ENCODE measurements at places on chromosomes 2 and 18.

GRCh38 chr2:63819765-63820717 lies 21.7 kb upstream of the UGP2 start:
- no peak for DNase-seq

DNA sequence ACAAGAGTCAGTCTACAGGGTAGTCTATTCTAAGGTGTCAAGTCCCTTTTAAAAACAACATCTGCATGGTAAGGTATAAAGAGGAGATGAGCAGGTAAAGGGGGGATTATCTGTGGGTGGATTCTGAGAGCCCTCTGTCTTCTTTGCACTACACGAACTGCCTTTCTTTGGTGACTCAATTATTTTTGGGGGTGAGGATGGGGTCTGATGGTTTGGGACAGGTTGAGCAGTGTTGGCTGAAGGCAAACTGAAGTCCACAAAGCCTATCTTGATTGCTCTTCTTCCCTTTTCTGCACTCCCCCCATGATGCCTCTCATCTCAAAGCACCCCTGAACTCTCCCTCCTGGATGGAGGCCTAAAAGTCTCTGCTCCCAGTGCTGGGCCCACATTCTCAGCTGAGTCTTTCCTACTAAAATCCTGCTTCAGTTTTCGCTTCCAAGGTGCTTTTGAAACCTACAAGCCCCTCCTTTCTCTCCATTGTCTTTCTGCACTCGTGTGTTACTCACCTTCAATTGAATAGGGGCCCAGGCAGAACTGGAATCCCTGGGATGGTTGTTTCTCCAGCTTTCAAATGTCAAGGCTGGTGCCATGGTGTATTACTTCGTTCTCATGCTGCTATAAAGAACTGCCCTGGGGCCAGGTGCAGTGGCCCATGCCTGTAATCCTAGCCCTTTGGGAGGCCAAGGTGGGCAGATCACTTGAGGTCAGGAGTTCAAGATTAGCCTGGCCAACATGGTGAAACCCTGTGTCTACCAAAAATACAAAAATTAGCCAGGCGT lies 64.3 kb downstream of the PRKCE start:
- no peak for DNase-seq

- DNase-seq = no peak
Observed at GRCh38 chr18:11327391-11328009, 178.1 kb upstream of the PIEZO2 start.

GRCh38 chr2:227774011-227774624 lies 28.4 kb downstream of the SCYGR8 start:
- no peak for DNase-seq

- no peak for DNase-seq
Observed at GRCh38 chr18:27030421-27030820, 154.7 kb downstream of the CHST9 start.

- DNase-seq = no peak
Observed at GRCh38 chr2:99140056-99140859, 1.2 kb upstream of the C2orf15 start.

- no peak for DNase-seq
Observed at GRCh38 chr2:224202281-224202865, 163.3 kb upstream of the SERPINE2 start.

DNA sequence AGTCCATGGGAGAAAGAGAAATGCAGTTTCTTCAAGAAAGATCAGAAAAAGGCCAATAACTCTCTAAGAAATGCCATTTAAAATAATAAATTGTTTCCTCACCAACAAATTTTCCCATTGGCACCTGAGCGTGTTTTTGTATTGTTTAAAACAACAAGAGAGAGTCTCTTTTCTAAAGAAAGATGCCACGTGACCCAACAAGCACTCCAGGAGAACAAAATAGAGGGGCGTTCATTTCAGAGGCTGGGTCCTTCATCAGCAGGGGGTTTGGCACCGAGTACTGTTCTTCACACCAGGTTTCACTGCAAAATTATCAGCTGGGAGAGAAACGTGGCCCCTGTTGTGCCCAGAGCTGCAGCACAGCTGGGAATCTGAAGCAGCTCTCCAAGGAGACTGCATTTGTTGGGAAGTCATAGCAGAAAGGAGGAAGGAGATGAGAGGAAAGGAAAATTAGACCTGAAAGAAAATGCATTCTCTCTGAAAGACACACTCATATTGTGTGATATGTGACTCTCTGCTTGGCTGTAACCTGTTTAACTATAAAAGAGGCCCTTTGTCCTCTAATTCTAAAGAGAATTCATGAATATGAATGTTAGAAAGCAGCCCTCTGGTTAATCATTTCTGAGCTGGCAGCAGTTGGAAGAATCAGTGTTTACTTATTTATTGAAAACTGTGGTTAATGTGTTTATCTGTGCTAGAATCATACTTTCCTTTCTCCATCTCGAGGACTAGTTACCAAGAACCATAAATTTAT lies 205.3 kb upstream of the CDH20 start:
- DNase-seq = no peak

DNA sequence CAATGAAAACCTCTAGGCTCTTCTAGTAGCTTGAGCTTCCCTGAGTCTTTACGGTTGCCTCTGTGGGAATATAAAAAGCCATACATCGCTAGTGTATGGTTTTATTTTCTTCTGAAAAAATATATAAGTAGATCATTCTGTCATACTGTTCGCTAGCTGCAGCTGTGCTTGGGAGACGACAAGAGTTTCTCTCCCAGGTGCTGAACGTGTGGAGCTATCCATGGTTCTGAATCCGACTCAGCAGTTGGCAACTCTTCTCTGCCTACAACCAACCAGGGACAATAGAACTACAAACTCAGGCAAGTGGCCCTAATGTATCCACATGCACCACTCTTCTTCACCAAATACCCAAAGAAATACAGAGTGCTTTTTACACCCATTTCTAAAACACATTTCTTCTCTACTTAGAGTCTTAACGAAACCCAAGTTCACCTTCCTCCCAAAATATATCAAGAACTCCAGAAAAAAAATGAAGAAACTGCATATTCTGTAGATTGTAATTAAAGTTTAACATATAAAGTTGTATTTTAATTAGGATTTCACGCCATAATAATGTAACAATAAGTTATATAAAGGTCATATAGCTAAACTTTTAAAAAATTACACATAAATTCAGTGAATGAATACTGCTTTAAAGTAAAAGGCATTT lies 2.2 kb upstream of the KCNH7 start:
- DNase-seq = no peak

DNA sequence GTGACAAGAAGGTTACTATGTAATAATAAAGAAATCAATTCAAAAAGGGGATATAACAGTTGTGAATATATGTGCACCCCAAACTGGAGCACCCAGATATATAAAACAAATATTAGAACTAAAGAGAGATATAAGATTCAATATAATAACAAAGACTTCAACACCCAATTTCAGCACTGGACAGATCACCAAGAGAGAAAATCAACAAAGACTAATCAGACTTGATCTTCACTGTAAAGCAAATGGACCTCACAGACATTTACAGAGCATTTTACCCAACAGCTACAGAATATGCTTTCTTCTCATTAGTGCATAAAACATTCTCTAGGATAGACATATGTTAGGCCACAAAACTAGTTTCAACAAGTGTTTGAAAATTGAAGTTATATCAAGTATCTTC lies 287.7 kb downstream of the DSC3 start:
- no peak for DNase-seq

GRCh38 chr2:219422952-219423534 lies 4.9 kb downstream of the DES start:
- no peak for DNase-seq

- DNase-seq = no peak
Observed at GRCh38 chr2:28725021-28725711, 26.5 kb upstream of the PPP1CB start.

DNA sequence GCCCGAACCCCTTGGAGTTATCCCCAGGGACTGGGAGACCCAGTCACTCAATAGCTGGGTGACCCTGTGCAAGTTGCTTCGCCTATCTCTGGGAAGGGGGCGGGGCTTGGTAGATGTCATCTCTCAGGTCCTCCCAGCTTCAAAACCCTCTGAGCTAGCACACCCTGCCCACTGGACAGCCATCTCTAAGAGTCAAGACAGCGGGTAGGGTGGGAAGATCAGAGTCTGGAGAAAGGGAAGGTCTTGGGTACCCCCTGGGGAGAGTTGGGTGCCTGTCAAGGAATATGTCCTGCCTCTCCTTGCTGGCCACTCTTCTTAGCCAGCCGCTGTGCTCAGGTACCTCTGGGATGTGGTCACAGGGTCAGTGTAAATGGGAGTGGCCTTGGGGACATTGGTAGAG lies 8.0 kb downstream of the GLI2 start:
- no peak for DNase-seq

GRCh38 chr18:78722929-78723710 lies 256.5 kb upstream of the SALL3 start:
- no peak for DNase-seq

DNA sequence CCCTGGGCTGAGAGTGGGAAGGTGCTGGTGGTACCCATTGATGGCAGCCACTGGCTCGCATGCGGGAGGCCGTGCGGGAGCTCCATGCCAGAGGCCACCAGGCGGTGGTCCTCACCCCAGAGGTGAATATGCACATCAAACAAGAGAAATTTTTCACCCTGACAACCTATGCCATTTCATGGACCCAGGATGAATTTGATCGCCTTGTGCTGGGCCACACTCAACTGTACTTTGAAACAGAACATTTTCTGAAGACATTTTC lies 12.9 kb upstream of the UGT1A1 start:
- DNase-seq = no peak

- DNase-seq = no peak
Observed at GRCh38 chr18:24930478-24930877, 421.5 kb downstream of the ZNF521 start.

DNA sequence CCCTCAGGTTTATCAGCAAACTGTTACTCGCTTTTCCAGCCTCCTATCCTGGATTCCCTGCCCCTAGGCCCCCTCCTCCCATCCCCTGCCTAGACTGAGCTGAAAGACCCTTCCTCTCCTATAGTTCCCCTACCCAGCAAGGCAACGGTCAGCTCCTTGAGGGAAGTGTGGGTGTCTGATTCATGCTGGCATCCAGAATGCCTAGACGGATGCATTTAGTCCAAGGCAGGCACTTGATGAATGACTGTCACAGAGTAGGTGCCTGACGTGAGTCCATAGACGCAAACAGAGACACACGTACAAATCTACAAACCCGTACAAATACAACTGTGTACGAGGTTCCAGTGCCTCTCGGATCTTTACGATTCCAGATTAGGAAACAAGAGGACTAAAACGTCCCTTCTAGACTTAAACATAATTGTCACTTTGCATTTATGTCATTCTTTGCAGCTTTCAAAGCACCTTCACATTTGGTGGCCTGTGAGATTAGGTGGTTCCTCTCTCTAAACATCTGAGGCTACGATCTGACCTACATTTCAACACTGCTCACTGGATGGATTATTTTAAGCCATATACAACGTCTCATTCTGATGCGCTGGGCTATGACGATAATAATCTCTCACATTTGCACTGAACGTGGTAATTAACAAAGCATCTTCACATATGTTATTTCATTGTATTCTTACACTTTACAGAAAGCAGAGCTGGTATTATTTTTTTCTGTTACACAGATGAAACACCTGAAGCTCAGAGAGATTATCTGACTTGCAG lies 36.7 kb downstream of the DNMT3A start:
- DNase-seq = no peak

GRCh38 chr2:122186761-122187222 lies 431.3 kb downstream of the TSN start:
- DNase-seq = no peak

DNA sequence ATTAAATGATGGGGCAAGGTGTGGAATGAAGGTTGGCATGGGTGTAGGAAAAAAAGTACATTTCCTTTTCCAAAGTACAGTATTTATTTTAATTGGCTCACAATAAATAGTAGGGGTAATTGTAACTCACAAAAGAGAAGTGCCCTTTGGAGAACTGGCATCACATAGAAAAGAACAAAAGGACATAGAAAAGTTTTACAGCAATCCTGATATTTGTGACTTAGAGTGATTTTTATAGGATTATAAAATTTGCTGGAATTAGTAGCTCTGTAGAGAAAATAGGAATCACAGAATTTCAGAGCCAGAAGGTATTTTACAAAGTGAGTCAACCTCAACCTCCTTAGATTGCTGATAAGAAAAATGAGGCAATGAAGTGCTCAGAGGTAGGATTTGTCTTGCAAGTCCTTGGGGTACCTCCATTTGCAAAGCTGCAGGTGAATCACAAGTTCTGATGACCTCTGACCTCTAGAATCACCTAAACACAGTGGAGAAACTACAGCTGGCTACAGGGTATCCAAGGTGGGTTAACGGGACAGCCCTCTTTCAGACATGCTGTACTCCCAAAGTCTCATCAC lies 133.6 kb downstream of the SOCS6 start:
- no peak for DNase-seq

DNA sequence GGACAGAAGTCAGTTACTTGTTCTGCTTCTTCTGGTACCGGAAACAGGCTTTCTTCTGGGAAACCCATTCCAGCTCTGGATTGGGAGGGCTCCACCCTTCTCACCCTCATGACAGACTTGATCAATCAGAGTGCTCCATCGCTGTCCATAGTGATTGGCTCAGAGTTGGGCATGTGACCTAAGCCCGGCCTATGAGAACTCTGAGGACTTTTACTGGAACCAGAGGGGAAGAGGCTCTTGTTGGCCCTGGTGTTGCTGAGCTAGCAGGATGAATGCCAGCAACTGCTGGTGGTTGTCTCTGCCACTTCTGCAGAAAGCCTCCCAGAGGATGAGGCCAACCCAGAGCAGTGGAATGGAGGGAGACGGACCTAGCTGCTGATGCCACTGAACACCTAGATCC lies 33.3 kb downstream of the TMEM37 start:
- DNase-seq = no peak

DNA sequence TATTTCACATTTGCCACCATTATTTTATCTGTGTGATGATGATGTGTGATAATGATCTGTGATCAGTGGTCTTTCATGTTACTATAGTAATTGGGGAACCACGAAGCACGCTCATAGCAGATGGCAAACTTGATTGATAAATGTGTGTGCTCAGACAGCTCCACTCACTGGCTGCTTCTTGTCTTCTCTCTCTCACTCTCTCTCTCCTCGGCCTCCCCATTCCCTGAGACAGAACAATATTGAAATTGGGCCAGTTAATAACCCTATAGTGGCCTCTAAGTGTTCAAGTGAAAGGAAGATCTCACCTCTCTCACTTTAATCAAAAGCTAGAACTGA lies 60.7 kb upstream of the RAPGEF4 start:
- DNase-seq = no peak

- no peak for DNase-seq
Observed at GRCh38 chr2:158953926-158954763, 14.3 kb upstream of the TANC1 start.

GRCh38 chr2:14602309-14602708 lies 30.2 kb upstream of the LRATD1 start:
- no peak for DNase-seq

DNA sequence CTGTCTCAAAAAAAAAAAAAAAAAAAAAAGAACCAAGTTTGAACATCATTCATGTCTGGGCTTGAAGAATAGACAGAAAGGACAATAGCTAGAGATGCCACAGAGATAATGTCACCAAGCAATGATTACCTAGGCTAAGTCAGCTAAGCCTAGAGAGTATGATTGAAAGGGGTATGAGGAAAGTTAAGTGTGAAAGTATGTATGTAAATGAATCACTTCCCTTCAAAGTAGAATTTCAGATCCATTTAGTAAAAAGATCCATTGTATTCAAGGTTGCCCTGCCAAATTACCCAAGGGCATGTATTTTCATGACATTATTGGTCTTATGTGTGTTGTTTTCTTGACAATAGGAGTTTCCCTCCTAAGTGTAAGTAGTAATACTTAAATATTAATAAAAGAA lies 34.1 kb upstream of the SLC39A10 start:
- DNase-seq = no peak

All from activated CD4-positive, CD25-positive, alpha-beta regulatory T cell treated with anti-CD3 and anti-CD28 coated beads, Interleukin-2, amount 50 U/mL, for 72 hours (primary cell).